ENCODE measurements at places on chromosomes 13 and 19.

DNA sequence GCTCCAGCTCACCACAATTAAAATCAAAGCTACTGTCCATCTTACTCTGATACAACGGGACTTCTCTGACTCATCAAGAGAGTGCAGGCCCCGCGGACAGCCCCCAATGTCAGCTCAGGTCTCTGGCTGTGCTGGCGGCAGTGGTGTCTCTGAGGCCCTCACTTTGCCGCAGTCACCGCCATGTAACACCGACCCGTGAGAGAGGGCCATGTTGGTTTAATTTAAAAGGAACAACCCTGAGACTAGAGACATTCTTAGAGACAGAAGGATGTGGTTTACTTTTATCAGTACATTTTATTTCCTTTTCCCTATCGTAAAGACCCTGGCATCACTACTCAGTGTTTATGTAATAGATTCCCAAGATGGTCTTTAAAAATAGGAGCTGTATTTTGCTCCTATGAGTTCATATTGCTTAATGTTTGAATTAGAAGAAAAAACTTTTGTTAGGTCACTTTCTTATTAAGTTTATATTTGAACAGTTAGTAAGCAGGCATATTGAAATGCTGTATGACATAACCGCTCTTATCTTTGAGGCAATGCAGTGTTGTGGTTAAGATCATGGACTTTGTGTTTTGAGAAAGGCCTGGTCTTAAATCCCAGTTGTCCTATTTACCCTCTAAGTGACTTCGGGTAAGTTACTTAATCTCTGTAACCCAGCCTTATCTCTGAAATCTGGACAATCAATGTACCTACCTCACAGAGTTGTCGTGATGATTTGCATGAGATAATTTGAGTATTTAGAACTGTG, 23.4 kb downstream of the DGKH start:
- ATAC-seq, result no peak

GRCh38 chr19:7842661-7843294, 12.8 kb downstream of the EVI5L start:
- ATAC-seq, result no peak

GRCh38 chr19:42229301-42229854, 9.3 kb downstream of the ZNF526 start:
- ATAC-seq, result no peak

GRCh38 chr19:7790416-7790815, 27.4 kb downstream of the CLEC4M start:
- ATAC-seq, result no peak

- ATAC-seq, result no peak
Measured at GRCh38 chr19:7078008-7078407, 8.5 kb downstream of the ZNF557 start.

- peak; percentile 91 for ATAC-seq
Measured at GRCh38 chr19:34232566-34233481, 21.5 kb upstream of the GARRE1 start.

- no peak for ATAC-seq
Measured at GRCh38 chr19:6540918-6541689, 10.3 kb downstream of the TNFSF9 start.

DNA sequence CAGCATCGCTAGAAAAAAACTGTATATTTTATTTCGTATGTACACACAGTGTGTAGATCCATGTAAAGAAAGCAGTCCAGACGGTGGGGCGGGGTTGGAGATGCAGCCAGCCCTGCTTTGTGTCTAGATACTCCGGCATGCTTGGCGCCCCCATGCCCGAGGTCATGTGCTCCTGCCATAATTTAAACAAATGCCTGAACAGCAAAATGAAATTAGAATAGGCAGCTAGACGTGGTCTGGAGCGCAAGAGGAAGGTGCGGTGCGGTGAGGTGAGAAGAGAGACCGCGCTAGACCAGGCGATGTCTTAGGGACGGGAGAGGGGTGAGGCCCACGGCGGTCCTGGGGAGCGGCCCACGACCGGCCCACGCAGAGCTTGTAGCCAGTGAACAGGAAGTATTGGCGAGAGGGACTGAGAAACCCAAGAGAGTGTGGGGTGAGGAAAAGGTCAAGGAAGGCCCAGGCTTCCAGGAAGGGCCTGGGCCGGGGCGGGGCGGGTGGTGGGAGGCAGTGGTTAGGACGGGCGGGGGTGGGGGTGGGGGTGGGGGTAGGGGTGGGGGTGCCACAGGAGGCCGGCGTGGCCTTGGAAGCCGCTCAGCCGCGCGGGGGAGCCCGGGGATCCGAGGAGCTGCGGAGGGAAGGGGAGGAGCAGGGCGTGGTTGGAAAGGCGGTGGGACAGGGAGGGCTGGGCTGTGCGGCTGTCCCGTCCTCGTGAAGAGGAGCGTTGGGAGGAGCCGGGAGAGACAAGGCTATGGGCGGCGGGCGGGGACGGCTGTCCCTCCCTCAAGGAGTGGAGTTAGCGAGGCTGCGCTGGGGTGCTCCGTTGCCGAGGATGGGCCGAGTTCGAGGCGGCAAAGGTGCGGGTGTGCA, 254.7 kb upstream of the SGCG start:
- no peak for ATAC-seq

DNA sequence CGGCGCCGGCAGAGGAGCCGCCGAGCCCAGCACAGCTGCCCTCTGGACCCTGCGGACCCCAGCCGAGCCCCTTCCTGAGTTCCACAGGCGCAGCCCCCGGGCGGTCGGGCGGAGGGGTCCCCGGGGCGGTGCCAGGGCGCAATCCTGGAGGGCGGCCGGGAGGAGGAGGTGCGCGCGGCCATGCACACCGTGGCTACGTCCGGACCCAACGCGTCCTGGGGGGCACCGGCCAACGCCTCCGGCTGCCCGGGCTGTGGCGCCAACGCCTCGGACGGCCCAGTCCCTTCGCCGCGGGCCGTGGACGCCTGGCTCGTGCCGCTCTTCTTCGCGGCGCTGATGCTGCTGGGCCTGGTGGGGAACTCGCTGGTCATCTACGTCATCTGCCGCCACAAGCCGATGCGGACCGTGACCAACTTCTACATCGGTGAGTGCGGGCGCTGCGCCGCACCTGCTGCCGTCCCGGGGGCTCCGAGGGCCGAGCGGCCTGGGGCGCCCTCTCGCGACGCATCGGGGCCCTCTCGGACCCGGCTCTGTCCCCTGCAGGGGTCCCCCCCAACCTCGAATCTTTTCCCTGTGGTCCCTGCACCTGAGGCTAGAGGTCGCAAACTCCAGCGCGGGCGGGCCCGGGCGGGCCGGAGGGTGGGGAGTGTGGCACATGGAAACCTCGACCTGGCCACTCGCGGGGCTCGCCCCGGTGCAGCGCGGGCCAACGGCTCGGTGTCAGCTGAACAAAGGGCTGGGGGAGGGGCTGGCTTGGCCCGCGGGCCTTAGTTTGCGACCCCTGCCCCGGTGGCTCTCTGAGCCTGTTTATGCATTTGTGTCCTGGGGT, at the start of gene KISS1R:
Gene KISS1R, plus strand, starts transcription at position 11 of the 829 bp plus-strand sequence. Its CDS starts 170 bp downstream, at position 181.
- ATAC-seq, result peak; percentile 8

GRCh38 chr19:18719541-18719940, 36.1 kb downstream of the CRTC1 start:
- ATAC-seq, result no peak

GRCh38 chr19:1612114-1613086, 7.1 kb upstream of the UQCR11 start:
- ATAC-seq, result no peak

DNA sequence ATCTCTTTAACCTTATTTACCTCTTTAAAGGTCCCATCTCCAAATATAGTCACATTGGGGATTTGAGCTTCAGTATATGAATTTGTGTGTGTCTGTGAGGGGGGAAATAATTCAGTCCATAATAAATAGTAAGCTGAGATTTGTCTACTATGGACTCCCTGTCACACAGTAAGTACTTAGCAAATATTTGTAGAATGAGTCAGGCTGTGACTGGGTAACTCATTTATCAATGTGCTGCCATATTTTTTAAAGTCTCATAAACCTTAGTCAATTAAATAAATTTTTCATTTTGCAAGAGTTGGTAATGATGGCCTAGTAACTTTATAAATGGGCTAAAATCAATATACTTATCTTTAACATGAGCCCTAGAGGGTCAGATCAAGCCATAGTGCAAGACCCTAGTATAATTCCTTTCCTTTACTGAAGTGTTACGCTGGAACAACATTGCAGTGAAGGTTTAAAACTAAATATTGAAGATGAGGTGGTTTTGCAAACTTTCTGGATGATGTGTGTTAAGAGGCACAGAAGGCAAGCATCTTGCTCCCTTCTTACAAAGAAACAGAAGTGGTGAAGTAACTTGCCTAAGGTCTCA, 305.1 kb downstream of the KCNRG start:
- ATAC-seq, result peak; percentile 39

DNA sequence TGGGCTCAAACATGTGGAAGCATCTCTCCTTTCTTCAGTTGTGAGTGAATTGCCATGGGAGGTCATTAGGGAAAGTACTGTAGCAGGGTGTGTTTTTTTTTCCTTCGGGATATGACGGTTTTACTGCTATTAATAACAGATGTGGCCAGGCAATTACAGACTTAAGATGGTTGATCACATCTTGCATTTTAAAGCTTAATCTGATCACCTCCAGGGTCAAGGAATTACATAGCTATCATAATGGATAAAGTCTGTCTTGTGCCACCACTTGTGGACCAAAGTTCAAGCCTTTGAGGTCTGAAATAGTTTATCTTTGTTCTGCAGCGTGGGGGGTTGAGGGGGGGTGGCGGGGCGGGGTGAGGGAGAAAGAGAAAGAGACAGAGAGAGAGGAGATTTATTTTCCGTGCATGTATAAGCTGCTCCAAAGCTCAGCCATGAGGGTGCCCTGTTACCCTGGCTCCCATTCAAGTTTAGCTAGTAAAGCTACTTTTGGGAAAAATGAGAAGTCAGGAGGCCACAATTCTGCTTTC, 5.5 kb upstream of the SERP2 start:
- no peak for ATAC-seq

DNA sequence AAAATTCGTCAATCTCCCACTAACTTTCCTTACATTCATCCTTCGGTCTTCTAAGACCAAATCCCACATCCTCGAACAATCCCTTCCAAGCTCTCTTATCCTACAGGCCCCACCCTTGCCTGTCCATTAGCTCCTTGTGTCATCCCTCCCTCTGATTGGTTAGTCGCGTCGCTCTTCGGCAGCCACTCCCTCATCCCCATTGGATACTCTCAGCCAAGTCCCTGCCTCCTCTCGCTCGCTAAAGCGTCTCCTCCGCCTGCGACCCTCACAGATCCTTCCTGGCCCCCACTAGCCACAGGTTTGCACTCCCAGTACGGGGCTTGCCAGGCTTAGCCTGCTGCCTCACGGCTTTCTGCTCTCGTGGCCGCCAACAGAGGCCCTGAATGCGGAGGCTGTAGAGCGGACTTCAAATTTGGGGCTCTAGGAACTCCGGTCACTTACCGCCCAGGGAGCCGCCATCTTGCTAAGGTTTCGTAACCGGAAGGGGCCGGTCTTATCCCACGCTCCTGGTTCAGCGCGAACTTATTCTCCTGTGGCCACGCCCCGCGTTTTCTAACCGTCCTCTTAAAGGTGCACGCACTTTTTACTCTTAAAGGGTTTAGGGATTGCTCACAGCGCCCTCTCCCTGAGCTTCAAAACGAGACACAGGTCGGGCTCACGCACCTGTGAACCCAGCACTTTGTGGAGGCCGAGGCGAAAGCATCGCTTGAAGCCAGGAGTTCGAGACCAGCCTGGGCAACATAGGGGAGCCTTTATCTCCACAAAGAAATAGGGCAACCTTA, at the start of gene DMAC2:
Gene DMAC2, minus strand, starts transcription at position 472 of the 782 bp plus-strand sequence. Its CDS starts 13 bp downstream, at position 459.
- peak; percentile 97 for ATAC-seq

GRCh38 chr19:35731353-35731752, 10.9 kb downstream of the IGFLR1 start:
- peak; percentile 13 for ATAC-seq

DNA sequence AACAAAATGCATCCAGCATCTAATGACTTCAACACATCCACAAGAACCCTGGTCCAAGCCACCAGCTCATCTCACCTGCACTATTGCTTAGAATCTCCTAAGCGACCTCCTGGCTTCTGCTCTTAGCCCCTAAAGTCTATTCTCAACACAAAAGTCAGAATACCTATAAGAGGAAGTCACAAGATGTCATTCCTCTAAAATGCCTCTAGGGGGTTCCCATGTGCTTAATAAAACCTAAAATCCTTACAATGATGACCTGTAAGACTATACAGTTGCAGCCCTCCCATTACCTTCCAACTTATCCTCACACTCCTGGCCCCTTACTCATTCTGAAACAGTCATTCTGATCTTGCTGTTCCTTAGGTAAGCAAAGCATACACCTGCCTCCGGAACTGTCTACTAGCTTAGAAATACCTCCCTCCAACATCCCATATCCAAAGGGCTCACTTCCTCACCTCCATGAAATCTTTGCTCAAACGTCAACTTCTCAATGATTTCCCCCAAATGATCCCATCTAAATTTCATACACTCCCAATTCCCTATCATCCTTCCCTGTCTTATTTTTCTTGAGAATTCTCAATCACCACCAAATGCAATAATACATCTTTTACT, 10.0 kb downstream of the ATP7B start:
- peak; percentile 69 for ATAC-seq

- peak; percentile 53 for ATAC-seq
Measured at GRCh38 chr19:49567861-49568441, 12.4 kb downstream of the NOSIP start.

DNA sequence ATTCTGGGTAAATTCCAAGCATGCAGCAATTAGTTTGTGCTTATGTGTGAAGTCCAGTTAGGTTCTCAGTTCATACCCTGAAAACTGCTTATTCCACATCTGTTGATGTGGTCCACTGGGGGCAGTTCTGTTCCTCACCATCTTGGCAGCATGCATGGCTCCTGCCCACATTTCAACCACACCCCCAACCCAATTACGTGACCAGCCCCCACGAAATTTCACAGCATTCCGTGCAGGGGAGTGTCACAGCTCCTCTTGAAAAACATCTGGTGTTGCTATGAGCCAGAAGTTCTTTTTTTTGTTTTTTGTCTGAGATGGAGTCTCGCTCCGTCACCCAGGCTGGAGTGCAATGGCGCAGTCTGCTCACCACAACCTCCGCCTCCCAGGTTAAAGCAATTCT, 9.1 kb upstream of the ERVK3-1 start:
- no peak for ATAC-seq

DNA sequence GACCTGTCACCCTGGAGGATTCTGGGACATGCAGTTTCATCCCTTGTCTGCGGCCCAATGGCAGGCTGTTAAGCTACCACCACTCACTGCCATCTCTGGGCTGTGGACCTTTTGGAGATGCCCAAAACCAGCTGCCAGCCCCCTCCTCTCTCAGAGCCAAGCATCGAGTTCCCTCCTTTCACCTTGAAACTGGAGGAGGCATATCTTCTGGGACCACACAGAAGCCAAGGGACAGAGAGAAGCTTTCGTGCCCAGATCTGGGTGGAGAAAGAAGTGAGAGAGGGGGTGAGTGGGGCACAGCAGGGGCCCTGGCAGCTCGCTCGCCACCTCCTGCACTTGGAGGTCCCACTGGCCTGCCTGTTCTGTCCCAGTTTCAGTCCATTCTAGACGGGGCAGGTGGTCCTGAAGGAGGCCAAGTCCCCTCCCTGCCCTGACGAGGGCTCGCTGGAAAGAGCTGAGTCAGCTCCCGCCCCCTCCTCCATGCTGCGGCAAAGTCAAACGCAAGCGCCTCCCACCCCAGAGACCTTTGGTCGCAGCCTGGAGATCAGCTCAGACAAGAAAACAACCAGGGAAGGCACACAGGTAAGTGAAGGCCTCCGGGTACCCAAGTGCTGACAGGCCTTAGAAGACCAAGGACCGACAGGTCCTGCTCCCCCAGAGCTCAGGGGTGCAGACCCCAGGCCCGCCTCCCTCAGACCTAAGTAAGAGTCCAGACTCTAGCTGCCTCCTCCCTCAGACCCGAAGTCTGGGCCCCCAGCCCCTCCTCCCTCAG, 3.8 kb downstream of the BCAT2 start:
- ATAC-seq, result no peak

- ATAC-seq, result no peak
Measured at GRCh38 chr13:114047358-114047881, 73.5 kb upstream of the C13orf46 start.
